ENCODE measurements at places on chromosomes 6 and 20.
A peak's percentile ranks its signal among the peaks of the same experiment; 100 is the strongest.

GRCh38 chr20:21701171-21701876 lies 4.1 kb upstream of the PAX1 start:
- no peak for DNase-seq

DNA sequence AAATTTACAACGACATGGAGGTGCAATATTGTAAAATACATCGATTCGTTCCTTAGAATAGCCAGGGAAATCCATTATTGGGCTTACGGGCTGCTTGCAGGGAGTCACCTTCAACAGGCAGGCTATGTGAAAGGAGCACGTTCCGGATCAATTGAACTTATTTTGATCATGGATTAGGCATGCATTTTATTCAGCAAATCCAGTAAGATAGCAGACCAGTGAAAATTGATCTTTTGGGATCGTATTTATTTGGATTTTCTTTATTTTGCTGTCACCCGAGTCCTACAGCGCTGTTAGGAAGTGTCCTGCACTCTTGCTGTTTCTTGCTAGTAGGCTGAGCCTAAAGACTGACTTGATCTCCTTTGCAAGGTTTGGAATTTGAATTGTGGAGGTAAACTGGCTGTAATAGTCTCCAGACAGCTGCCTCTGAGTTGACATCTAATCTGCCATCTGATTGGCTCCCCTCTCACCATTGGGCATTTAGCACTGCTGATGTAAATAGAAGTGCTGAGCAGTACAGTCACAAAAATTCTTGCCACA lies 3.0 kb downstream of the ARID1B start:
- peak; percentile 91 for DNase-seq

DNA sequence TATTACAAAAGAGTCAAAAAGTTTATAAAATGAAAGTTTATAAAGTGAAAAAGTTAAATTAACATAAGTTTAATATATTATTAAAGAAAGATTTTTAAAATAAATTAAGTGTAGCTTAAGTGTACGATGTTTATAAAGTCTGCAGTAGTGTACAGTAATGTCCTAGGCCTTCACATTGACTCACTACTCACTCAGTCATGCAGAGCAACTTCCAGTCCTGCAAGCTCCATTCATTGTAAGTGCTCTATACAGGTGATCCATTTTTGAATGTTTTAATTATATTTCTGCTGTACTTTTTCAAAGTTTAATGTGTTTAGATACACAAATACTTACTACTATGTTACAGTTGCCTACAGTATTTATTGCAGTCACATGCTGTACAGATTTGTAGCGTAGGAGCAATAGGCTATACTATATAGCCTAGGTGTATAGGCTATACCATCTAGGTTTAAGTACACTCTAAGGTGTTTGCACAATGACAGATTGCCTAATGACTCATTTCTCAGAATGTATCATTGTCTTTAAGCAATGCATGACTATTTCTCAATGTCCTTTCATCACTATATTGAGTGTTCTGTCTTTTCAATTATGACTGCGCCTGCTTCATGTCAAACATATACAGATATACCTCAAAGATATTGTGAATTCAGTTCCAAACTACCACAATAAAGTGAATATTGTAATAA lies 1110.3 kb upstream of the MAP3K7 start:
- no peak for DNase-seq

GRCh38 chr6:15675536-15676220 lies 12.8 kb upstream of the DTNBP1 start:
- DNase-seq = no peak

DNA sequence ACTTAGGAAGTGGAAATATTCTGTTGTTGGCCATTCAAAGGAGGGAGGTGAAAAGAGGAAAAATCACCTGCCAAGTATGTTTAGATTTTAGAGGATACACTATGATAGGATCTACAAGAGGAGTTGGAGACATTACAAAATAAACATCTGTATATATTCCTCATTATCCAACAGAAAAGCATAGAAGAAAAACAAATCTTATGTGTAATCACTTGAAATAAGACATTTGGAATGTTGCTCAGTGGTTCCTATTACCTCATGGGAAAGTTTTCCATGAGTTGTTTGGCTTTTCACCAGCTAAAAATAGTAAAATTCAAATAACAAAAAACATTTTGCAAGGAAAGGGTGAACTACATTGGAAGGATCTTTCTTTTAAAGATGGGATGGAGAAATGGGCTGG lies 76.7 kb upstream of the CARMIL1 start:
- no peak for DNase-seq

DNA sequence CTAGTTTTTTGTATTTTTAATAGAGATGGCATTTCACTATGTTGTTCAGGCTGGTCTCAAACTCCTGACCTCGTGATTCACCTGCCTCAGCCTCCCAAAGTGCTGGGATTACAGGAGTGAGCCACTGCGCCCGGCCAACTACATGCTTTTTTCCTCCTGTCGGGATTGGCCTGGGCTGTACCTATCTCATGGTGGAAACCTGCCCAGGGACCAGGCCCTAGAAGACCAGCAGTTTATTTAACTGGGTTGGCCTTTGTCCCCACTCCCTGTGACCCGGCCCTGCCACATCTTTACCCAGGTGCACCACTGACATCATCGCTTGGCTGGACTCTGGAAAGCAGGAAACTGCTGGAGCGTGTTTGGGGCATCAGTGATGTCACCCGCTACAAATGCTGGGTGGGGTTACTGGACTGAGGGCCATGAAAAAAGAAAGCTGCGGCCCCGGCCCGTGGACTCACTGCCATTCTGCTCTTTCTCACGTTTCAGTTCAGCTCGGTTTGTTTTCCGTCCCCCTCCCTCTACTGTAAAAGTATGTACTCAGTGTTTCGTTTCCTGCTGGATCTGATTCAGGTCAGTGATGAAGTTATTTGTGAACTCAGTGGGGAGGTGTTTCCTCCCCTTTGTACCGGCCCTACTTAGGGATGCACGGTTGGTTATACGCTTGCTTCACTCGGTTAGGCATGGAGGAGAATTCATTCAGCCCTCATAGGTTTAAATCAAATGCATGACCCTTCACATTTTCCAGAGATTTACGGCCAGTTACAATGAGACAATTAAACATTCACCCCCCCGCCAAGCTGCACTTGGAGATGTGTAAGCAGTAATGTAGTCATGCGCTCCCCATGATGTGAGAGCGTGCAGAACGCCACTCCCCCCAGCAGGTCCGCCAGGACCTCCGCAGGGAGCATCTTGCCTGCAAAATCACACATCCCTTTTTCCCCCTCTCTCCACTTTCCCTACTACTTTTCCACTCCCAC lies 179.3 kb downstream of the MTHFD1L start:
- peak; percentile 37 for DNase-seq

DNA sequence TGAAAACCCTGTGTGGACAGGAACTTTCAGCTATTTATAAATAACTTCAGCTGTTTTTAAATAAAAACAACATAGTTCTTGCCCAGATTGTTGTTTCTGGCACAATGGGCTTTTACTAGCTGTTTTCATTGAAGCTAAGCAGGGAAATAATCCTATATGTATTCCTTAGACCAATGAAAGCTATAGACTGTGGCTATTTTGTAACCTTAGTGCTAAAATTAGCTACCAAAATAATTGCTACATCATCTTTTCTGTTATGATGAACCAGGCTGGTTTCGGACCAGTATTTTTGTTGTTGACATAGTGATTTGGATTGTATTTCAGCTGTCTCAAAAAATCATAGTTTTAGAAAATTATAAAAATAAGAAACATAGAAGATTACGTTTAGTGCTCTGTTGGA lies 13.7 kb downstream of the PHF3 start:
- DNase-seq = no peak

DNA sequence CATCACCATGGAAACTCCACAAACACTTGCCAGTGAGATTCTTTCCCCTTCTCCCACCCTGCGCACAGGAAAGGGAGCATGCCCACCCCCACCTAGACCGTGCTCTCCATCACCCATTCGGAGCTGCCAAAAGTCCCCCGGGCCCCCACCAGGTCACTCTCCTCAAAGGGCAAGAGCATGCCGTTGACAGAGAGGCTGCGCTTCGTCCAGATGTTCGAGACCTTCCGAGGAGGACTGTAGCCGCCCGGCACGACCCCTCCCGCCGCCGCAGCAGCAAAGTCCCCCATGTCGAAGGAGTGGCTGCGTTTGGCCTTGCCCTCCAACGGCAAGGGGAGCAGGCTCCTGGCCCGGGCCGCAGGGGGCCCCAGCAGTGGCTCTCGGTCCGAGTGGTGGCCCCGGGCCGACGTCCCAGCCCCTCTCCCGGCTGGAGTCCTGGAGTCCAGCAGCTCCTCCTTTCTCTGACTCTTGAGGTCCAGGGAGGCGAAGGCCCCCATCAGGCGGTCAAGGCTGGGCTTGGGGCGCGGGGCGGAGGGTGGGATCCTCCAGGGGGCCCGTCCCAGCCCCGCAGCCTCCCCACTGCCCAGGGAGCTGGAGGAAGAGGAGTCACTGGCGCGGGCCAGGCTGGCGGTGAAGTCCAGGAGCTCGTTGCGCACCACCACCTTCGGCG lies 195.2 kb downstream of the LRFN2 start:
- no peak for DNase-seq

- DNase-seq = no peak
These were observed 4.6 kb upstream of the LZTS3 start for GRCh38 chr20:3177746-3178485.

GRCh38 chr6:107582086-107582485 lies 92.2 kb downstream of the SOBP start:
- no peak for DNase-seq
